Globus pallidus (tissue), 1 donor: ENCODE measurements at places on chromosomes 4 and X.
A peak's percentile ranks its signal among the peaks of the same experiment; 100 is the strongest.

DNA sequence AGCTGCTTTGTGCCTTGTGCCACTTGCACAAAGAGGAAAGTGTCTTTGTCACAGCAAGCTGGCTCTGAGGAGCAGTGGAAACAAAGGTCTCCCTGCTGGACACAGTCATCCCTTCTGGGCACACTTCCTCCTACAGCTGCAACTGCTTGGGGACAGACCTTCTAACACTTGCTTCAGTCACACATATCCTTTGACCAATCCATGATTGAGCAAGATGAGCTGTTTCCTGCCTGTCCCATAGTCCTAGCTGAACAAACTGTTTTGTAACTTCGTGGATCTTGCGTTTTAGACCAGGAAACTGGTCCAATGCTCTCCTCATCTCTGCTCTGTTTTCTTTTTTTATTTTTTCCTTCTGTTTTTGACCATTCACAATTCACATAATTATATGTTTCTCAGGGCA is 98.5 kb downstream of the RRAGB start:
- no peak for DNase-seq

DNA sequence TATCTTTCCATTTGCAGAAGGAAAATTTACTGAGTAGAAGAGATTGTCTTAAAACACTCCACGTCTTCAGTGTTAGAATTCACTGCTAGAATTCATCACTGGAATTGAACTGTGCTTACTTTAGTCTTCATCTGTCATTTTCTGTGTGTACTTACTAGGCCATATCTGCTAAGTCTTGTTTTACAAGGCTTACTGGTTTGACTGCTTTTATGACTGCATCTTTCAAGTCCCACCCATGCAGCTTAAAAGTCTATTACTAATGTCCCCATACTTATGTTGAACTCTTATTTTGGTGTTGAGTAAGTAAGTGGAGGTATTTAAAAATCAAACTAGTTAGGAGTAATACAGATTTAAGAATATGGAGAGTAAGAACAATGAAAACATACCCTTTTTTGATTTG is 14.6 kb downstream of the CLCN3 start:
- DNase-seq = no peak

GRCh38 chr4:73740353-73740778 is at the start of gene CXCL8:
Gene CXCL8, plus strand, starts transcription at chr4:73740569. Its CDS starts 90 bp downstream, at chr4:73740659.
- DNase-seq = peak; percentile 62

- no peak for DNase-seq
Measured at GRCh38 chrX:110218591-110218990, 99.3 kb downstream of the AMMECR1 start.
